ENCODE measurements at places on chromosomes 16 and 17. TPM values are rescaled to one million over a fixed set of nuclear protein-coding genes. Genes with fewer than 3 reads are reported as not detected.
A peak's percentile ranks its signal among the peaks of the same experiment; 100 is the strongest.

UTS2R gene
- not detected for total RNA-seq

SLC5A11 gene
- not detected for total RNA-seq

ACE gene
- 30.6 TPM for total RNA-seq

LPO gene
- total RNA-seq: not detected

KIAA0753 gene
- 9.3 TPM for total RNA-seq

DNASE1L2 gene
- 0.26 TPM for total RNA-seq

MPP3 gene
- 9.8 TPM for total RNA-seq

FBXW10 gene
- under 0.01 TPM for total RNA-seq

MYH2 gene
- not detected for total RNA-seq

HBA1 gene
- not detected for total RNA-seq

KRT23 gene
- not detected for total RNA-seq

PLXDC1 gene
- not detected for total RNA-seq

RNF167 gene
- total RNA-seq: 15.2 TPM

- no peak for DNase-seq
Observed at GRCh38 chr16:65225488-65225887, 103.6 kb upstream of the CDH11 start.

- DNase-seq: no peak
Observed at GRCh38 chr17:8861495-8862181, 5.8 kb downstream of the PIK3R6 start.

DNA sequence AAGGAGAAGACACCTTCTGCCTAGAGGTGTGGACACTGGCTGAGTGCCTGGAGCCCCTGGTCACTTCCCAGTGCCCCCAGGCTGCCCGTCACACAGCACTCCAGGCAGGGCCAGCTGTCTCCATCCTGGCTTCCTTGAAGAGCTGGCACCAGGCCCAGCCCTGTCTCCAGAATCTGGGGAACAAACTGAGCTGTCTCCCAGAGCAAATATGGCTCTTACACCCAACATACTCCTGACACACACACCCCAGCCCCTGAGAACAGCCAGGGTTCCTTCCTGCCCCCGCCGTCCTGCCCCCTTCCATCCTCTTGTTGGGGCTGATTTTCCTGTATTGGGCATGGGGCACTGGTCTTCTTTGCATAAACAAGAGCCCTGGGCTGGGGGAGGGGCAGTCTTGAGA is 9.1 kb downstream of the NHERF1 start:
- no peak for DNase-seq

DNA sequence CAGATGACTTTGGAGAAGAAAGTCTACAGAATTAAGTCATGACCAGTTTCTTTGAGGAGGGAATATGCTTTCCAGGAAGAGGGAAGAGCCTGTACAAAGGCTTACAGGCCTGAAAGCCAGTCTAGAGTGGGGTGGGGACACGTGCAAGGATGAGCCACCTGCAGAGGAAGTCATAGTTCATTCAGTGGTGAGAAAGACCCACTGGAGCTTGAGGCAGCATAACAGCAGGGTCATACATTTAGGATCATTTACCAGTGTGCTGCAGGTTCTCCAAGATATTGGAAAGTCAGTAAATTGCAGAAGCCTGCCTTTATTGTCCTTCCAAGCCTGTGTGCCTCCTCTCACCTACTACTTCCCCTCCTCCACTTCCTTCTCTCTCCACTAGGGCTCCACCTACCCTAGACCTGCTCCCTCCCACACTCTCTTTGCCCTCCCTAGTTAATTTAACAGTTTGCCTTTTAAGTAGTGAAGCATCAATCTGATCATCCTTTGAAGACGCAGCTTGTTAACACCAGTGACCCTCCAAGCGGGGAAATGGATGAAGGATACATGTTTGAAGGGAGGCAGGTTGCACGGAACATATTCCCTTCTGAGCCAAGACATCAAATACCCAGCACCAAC is 40.2 kb downstream of the CDRT15 start:
- no peak for DNase-seq

GRCh38 chr16:78605548-78606101 is 506.2 kb downstream of the WWOX start:
- DNase-seq: no peak

DNA sequence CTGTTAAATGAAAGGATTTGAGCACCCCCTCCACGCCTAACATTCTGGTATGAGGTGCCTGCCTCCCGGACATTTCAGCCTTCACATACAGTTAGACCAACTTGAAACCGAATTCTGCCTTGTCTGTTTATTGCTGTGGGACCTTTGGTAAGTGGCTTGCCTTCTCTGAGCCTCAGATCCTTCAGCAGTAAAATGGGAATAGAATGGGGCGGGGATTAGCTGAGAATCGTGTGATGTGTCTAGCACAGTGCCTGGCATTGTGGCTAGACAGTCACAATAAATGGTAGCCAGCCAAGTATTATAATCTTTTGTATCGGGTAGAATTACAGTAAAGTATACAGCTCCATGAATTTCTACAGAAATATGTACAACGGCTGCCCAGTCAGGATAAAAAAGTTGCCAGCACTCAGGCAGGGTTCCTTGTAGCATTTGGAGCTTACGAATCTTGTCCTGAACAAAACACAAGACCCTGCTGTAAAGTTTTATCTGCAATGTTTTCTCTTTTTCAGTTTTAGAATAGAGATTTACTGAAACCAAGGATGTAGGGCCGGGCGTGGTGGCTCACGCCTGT is 786 bp downstream of the TMC7 start:
- DNase-seq: no peak

GRCh38 chr17:46264456-46265198 is 30.3 kb upstream of the LRRC37A start:
- DNase-seq: no peak

GRCh38 chr17:8150194-8151119 is 1.7 kb downstream of the PER1 start:
- no peak for DNase-seq

DNA sequence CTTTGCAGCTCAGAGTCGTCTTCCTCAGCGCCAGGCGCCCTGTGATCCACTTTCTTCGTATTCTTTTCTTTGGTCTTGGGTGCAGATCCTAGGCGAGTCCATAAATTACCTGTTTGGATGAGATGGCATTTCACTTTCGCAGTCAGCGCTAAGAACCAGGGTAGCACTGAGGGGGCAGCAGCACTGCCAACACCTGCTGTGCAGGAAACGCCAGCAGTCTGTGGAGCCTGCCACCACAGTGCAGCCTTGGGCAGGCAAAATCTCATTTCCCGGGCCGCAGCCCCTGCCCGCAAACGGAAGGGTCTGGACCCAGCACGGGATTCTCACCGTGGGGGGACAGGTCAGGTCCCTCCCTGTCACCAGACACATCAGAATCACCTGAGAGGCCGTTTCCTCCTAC is 12.2 kb upstream of the ITGAE start:
- no peak for DNase-seq

- DNase-seq: no peak
Observed at GRCh38 chr16:1771188-1771863, at the start of gene NME3. Gene NME3 (minus strand): TSS chr16:1771543. CDS start chr16:1771534, 9 bp downstream.

- DNase-seq: no peak
Observed at GRCh38 chr17:1486802-1487695, 5.4 kb downstream of the MYO1C start.

- DNase-seq: no peak
Observed at GRCh38 chr16:4303973-4304372, 11.9 kb upstream of the GLIS2 start.

DNA sequence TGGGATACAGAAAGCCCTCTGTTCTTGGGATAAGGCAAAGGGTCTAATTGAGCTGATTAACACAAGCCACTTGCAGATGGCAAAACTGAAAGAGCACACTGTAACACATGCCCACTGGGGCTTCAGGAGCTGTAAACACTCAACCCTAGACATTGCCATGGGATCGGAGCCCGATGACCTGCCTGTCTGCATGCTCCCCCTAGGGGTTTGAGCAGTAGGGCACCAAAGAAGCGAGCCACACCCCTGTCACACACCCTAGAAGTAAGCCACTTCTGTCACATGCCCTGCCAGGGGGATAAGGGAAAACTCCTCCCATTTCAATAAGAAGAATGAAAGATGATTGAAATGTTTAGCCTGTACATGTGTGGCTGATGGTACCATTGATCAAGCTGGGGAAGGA is 81.3 kb upstream of the IRX6 start:
- no peak for DNase-seq

DNA sequence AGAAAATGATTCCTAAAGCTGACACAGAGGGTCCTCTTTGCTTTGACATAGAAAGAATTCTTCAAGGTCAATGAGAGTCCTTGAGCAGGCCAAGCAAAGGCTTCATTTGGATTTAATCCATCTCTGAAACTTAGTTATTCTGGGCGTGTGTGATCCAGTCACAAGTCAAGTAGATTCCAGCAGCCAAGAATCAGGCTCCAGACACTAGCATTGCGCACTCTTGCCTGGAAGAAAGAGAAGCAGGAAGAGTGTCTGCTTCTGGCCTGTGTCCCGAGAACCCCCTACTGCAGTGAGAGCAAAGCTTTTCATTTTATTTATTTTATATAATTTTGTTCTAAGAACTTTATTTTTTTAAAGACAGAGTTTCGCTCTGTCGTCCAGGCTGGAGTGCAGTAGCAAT is 88.2 kb upstream of the CACNG5 start:
- DNase-seq: no peak

DNA sequence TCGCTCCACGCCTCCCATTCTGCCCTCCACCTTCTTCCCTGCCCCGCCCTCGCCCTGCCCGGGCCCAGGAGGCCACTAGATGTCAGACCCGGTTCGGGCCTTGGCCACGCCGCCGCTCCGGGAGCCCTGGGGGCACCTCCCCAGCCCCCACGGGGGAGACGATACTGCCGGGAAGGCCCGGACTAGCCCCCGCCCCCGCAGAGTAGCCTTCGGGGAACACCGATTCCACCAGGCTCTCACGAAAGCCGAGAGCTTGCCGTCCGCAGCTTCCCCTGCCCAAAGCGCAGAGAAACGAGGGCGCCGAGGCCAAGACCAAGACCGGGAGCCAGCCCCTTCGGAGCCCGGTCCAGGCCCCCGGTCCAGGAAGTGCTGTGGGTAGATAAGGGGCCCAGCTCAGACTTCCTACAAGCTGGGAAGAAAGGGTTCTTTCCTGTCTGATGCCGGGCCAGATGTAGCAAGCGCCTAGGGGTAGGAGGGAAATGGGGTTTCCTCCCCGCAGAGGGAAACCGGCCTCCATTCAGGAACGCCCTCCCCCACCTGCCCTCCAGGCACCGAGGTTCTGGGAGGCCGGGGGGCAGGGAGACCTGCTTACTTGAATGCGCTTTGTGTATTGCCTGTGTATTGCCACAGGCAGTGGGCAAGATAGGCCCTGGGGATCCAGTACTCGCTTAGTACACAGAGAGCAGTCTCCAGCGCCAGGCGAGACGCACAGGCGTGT is 806 bp upstream of the CYB561 start:
- peak; percentile 93 for DNase-seq

DNA sequence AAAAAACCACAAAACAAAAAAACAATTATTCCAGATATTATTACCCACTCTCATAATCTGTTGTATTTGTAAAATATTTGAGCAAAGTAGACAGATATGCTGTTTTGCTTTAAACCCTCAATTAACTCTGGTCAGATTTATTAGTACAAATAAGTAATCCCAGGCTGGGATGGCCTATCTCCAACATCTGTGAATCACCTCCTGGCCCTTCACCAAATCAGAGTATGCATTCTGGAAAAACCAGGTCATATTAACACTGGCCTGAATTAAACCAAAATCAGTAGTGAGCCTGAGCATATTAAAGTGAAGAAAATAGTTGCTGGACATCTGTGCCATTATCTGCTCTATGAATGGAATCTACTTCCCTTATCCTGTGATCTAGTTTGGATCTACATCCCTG is 41.0 kb downstream of the STAT3 start:
- peak; percentile 40 for DNase-seq

GRCh38 chr17:27571563-27572352 is 59.2 kb upstream of the LGALS9 start:
- no peak for DNase-seq

- no peak for DNase-seq
Observed at GRCh38 chr17:42525221-42525620, 10.8 kb upstream of the NAGLU start.

- no peak for DNase-seq
Observed at GRCh38 chr16:30407804-30408534, 563 bp downstream of the ZNF771 start.

DNA sequence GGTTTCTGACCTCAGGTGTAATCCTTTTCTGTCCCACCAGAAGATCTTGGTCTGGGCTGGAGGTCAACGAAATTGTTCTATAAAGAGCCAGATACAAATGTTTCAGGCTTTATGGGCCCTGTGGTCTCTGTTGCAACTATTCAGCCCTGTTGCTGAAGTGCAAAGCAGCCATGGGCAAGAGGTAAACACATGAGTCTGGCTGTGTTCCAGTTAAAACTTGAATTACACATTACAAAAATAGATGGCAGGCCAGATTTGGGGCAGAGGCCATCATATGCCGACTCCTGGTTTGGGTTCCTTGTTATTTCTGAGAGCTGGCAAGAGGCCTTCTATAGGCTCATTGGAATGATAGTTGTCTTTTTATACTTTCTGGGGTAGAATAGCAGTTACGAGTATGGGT is 114.4 kb downstream of the SDR42E1 start:
- no peak for DNase-seq

DNA sequence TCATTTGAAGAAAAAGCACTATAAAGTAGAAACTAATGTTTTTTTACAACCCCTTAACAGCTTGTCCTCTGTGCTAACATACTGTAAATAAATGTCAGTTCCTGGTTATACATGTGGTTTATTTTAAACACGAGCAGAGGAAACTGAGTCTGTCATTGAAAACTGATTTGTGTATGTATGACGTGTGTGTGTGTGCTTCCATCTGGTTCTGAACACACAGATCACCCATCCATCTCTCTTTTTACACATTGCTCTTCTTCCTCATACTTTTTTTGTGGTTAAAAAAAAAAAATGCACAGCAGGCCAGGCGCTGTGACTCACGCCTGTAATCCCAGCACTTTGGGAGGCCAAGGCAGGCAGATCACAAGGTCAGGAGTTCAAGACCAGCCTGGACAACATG is 49.5 kb downstream of the ZNF423 start:
- DNase-seq: no peak

GRCh38 chr16:88297178-88297720 is 85.5 kb upstream of the ZNF469 start:
- DNase-seq: no peak

DNA sequence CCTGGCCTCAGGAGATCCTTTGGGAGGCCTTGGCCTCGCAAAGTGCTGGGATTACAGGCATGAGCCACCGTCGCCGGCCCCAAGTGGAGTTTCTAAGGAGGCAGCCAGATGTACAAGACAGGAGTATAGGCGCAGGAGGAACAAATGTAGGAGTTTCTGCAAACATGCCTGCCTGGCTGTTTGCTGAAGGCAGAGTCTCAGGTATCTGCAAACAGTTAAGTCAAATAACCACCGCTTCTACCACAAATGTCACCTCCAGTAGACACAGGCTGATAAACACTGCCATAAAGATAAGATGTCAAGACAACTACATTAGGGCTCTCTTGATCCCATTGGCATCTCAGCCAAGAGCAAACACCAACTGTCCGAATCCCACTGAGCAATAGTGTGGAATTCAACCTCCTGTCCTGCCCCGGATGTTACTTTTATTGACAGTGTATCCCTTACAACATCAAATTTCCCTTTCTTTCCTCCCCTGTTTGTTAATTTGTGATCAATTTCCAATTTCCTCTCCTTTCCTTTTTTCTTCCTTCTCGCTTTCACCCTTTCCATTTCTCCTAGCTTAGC is 5.6 kb upstream of the COG1 start:
- DNase-seq: no peak

- DNase-seq: no peak
Observed at GRCh38 chr16:87198328-87198832, 118.8 kb downstream of the C16orf95 start.
